Breast epithelium (tissue), 4 donors: ENCODE measurements at places on chromosomes 11 and 22.

- DNase-seq = no peak
Measured at GRCh38 chr11:61158691-61159381, 2.4 kb downstream of the VPS37C start.

GRCh38 chr11:113628912-113629311, 77.2 kb downstream of the TMPRSS5 start:
- no peak for DNase-seq

- no peak for DNase-seq
Measured at GRCh38 chr11:2572491-2573239, 127.1 kb downstream of the KCNQ1OT1 start.

GRCh38 chr22:21455334-21456089, 11.7 kb upstream of the TMEM191C start:
- no peak for DNase-seq
